Stimulated activated CD8-positive, alpha-beta memory T cell treated with anti-CD3 and anti-CD28 coated beads, Interleukin-15, amount 100 ng/mL, for 4 hours (primary cell): ENCODE measurements at places on chromosomes 13 and 19.
A peak's percentile ranks its signal among the peaks of the same experiment; 100 is the strongest.

GRCh38 chr19:16206637-16207036, 8.9 kb downstream of the AP1M1 start:
- no peak for DNase-seq

GRCh38 chr13:46578590-46578975, 25.6 kb downstream of the LRCH1 start:
- no peak for DNase-seq

DNA sequence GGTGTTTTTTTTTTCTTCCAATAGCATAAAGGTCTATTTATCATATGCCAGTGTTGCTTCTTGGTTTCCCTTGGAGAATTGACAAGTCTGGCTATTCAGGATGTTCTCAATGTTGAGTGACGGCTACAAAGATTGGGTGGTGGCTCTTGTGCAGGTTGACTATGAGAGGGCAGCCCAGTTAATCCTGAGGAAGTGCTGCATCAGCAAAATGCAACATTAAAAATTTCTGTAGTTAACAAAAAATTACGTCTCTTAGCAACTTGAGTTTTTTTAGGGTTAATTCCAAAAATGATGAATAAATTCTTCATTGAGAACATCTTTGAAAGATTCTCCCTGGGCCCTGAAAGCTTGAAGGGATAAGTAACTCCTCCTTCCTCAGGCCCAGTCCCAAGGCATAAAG, 147.1 kb downstream of the B3GLCT start:
- DNase-seq: no peak

GRCh38 chr19:54790711-54791110, 12.7 kb upstream of the KIR2DL4 start:
- DNase-seq: no peak

- DNase-seq: no peak
Measured at GRCh38 chr19:30449673-30450072, 77.5 kb downstream of the ZNF536 start.

- DNase-seq: no peak
Measured at GRCh38 chr19:590396-590745, 690 bp downstream of the HCN2 start.

GRCh38 chr13:61477619-61478018, 62.0 kb upstream of the PCDH20 start:
- DNase-seq: no peak

GRCh38 chr13:99854366-99854765, 117.2 kb downstream of the ZIC5 start:
- no peak for DNase-seq

GRCh38 chr13:73910733-73911132, 223.5 kb downstream of the KLF12 start:
- DNase-seq: no peak

GRCh38 chr13:73696713-73697112, 437.5 kb downstream of the KLF12 start:
- no peak for DNase-seq

- DNase-seq: no peak
Measured at GRCh38 chr13:27522847-27523246, 72.5 kb upstream of the MTIF3 start.

- DNase-seq: no peak
Measured at GRCh38 chr13:112179421-112179820, 112.5 kb downstream of the SOX1 start.

DNA sequence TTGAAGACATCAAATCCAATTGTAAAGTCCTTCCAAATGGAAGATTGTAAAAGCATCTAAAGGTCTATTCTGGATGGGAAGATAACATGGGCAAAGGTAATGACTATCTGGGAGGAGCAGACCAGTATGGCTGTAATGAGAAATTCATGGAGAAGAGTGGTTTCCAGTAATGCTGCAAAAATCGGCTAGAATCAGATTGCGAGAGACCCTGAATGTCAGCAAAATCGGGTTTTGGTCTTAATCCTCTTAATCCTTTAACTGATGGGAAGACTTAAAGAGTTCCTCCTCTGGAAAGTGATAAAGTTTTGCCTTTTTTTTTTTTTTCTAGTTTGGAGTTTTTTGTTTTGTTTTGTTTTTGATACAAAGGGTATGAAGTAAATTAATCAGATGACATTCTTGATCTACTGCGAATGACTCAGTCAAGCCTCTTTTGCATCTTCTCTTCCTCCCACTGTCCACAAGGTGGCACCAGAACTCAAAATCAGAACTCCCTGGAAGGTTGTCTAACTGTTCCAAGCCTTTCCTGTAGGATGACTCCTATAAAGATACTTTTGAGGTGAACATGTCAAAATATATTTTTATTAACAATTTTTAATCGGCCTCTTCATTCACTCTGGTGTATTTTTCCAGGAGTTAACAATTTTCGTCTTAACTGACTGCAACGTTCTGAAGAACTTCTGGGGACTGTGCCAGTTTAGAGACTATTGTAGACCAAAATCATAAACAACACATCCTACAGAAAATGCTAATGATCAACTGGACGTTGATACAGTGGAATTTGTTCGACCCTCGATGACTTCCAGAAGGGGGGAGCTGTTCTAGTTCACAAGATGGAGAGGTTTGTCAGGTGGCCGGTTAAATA, 213.3 kb upstream of the MIR17HG start:
- no peak for DNase-seq

DNA sequence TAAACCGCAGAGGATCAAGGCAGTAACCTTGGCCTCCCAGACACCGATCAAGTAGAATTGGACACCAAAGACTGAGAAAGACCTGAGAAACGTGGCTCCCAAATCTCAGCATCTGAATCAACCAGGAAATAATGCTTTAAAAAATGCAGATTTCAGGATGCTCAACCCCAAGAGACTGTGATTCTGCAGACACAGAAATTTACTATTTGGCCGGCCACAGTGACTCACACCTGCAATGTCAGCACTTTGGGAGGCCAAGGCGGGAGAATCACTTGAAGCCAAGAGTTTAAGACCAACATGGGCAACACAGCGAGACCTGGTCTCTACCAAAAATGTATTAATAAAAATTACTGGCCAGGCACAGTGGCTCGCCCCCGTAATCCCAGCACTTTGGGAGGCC, 6.2 kb downstream of the ABCC4 start:
- DNase-seq: no peak

- DNase-seq: no peak
Measured at GRCh38 chr13:40878823-40879222, 89.4 kb downstream of the SLC25A15 start.

DNA sequence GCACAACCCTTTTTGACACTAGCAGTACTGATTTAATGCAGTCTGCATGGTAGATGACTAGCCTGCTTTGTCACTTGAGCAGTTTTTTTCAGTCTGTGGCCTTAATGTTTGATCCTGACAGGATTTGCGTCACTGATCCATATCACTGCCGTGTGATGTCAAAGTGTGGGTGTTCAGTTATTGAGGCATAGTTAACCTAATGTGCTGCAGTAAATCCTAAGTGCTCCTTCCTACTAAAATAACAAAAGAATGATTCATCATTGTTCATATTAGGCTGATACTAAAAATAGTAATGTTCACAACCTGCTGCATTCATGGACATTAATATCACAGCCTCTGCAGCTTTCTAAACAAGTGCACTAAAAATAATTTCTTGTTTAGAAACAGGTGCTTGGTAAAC, 121.9 kb upstream of the MLNR start:
- DNase-seq: no peak

DNA sequence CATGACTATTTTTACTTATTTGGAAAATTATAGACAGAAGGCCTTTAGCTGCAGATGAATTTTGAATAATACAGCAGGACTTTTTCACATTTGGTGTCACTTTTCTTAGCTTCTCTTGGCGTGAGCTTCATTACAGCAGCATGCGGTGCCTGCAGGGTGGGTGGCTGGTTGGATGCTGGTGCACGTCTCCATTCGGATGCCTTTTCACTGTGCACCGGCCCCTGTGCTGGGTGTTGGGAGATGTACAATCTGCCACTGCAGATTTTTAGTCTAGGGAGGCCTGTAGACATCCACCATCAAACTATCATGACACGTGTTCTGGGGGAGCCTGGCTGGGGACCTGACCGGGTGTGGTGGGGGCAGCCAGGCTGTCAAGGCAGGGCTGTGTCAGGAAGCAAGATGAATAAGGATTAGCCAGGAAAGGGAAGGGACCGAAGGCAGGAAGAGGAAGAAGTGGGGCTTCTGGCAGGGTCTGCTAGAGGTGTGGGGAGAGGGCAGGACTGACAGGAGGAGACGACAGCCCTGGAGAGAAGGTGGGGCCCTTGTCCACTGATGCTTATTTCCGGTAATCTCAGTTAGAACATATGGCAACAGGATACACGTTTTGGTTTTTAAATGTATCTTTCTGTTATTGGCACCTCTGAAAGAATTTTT, 88.8 kb downstream of the ARHGEF7 start:
- DNase-seq: no peak

DNA sequence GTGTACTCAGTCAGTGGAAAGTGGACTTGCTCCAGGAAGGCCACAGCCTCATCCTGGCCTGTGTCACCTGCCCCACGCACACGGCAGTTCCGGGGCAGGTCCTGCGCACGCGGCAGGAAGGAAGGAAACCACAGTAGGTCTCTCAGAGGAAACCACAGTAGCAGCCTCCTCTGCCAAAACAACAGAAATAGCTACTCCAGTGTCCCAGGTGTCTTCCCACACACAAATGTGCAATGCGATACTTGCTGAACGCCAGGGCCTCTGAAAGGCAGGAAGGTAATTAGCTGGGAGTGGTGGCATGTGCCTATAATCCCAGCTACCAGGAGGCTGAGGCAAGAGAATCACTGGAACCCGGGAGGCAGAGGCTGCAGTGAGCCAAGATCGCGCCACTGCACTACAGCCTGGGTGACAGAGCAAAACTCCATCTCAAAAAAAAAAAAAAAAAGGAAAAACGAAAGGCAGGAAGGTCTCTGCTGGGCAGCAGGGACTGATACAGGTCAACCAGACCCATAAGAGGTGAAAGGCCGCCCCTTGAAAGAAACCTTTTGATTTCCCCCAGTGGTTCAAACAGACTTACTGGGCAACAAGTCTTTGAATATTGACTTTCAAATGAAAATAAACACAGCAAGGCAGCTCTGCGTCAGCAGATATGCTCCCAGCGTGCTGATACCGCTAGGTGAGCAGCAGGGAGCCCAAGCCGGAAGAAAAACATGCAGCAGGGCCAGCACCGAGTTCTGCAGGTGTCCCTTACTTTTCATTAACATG, 49.5 kb downstream of the CRYL1 start:
- peak; percentile 36 for DNase-seq

DNA sequence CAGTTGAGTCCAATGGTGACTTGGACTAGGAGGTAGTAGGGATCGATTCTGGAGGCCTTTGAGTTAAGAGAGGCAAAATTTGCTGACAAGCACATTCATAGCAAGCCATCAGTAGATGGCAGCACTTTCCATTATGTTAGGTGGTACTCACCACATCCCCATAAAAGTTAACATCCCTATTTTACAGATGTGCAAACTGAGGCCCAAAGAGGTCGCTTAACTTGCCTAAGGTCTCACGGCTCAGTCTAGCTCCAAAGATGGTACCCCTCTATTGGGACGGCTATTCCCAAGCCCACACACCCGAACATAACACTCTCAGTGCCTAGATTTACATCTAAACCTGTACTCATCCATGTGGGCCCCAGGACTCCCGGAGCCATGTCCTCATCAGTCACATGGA, 21.5 kb upstream of the FOSB start:
- DNase-seq: no peak

DNA sequence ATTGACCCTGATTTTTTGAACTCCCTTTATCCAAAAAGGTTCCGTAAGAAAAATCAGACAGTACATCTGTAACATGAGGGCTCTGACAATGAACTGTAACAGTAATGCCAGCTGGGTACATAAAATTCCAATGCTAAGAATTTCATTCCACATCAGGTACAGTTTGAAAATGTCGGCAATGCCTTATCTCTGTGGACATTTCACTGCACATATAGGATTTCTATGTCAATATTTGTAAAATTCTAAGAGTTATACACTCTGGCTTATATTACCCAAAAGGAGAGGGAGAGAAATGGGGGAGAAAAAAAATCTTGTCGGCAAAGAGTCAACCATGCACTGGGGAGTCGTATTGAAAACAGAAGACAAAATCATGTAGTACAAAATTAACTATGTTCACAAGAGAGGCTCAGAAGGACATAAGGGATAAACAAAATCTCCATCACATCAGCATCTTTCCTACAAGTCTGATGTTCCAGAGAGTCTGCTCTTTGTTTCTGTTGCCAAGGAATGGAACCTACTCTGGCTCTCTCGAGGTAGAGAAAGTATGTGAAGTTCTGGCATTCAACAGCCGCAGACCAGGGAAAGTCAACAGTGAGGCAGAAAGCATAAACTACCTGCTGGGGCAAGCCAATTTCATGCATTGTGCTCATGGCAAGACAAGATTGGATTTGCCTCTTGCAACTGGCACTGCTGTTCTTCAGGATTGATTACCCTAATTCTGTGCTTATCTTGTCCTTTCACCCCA, 72.4 kb downstream of the STARD13 start:
- no peak for DNase-seq

DNA sequence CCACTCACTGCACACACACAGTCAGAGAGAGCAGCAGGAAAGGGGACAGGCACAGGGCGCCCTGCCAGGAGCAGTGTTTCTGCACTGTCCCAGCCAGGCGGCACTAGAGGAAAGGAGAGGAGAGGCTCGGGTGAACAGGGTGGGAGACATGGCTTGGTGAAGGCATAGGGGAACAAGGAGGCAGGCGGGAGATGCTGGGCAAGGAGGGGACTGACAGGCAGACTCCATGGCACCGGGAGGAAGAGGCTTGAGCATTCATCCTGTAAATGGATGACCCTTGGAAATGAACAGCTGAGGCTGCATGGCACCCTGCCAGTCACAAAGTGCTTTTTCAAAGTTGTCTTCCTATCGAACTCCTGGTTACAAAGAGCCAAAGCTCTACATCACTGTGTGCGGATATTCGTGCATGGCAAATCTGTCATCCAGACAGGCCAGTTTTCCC, 22.4 kb downstream of the MED26 start:
- no peak for DNase-seq

- no peak for DNase-seq
Measured at GRCh38 chr13:51643882-51644281, 59.6 kb downstream of the WDFY2 start.

DNA sequence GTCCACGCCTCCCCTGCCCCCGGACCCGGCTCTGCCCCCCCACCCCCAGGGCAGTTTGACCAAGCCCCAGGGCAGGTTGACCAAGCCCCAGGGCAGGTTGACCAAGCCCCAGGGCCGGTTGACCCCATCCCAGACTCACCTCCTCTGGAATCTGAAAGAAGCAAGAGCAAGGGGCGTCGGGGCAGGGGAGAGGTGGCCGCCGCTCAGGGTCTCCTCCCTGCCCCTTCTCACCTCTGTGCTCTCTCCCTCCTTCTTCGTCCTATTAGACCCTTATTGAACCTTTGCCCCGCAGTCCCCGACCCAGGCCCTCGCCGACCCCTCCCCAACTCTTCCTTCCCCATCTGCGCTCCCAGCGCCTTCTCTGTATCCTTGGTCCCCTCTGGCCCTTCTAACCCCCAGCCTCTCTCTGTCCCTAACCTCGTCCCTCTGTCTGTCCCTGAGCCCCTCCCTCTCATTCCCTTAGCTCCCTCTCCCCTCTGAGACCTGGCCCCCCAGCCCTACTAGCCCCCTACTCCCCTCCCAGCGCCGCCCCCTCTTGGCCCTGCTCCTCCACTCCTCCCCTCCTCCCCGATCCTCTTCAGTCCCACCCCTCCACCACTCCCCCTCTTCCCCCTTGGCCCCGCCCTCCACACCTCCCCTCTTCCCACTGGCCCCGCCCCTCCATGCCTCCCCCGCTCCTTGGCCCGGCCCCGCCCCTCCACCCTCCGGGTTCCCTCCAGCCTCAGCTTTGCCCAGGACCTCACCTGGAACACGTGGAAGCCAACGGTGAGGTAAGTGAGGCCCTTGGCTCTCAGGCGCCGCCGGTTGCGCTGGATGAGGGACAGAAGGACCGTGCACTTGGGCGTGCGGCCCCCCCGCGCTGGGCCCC, 7.6 kb downstream of the CAPN12 start:
- DNase-seq: peak; percentile 36
